ENCODE measurements at places on chromosomes 3 and 15. TPM values are rescaled to one million over a fixed set of nuclear protein-coding genes. Genes with fewer than 3 reads are reported as not detected.
A peak's percentile ranks its signal among the peaks of the same experiment; 100 is the strongest.

DNA sequence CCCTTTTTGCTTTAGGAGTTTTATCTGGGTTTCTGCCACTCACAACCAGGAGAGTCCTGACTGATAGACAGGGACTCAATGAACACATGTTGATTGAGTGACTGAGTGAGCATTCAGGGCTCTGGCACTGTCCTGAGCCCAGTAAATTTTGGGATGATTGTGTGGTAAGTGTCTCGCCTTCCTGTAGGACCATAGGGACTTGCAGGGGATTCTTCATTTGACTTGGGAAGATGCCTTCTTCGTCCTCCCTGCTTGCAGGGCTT, 22.3 kb upstream of the FLNB start:
- no peak for DNase-seq

GRCh38 chr15:56019060-56019793, 25.8 kb upstream of the NEDD4 start:
- DNase-seq = no peak

DNA sequence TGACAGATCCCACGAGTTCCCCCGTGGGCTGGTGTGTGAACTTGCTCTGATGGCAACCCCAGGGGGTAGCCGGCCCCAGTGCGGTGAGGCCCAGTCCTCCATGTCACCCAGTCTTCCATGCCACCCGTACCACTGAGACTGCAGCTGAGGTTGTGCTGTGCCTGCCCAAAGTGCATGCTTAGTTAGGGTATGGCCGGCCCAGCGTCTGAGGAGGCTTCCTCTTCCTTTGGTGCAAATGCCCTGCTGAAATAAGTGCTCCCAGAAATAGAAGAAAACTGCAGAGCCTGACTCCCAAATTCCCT, 31.5 kb downstream of the MGLL start:
- no peak for DNase-seq

- no peak for DNase-seq
Observed at GRCh38 chr3:9955067-9955502, 2.9 kb upstream of the PRRT3 start.

DNA sequence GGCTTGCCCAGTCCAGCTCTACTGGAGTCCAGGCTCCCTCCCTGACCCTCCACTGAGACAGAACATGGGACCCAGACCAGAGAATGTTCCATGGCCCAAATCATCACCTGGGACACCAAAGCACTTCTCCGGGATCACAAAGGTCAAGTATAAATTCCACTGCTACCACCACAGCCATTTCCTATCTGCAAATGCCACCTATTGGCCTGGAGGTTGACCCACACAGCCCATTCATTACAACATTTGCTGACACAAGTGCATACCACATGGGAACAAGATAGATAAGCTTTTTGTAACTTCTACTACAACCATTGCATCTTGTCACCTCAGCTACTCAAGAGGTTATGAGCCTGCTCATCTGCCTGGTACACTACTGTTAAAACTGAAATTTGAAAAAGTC, 126.8 kb upstream of the NECTIN3 start:
- no peak for DNase-seq

The HOMER2 gene
- total RNA-seq = 9.4 TPM

The CA12 gene
- total RNA-seq = not detected

DNA sequence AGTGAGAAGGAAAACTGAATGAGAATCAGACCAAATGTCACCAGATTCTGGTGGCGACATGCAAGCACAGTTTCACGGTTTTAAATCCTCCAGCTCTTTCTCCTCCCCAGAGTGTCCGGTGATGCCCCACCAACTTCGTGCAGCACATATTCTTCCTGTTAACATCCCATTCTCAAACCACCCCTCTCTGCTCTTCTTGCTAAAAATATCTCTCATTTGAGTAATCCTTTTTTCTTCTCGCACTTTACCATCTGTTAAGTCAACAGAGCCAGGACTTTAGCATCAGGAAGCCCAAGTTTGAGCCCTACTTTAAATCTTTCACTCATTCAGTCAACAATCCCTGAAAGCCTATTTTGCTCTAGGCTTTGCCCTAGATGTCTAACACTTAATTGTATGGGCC, 68.2 kb upstream of the VGLL4 start:
- DNase-seq = no peak

The UROC1 gene
- total RNA-seq = not detected

DNA sequence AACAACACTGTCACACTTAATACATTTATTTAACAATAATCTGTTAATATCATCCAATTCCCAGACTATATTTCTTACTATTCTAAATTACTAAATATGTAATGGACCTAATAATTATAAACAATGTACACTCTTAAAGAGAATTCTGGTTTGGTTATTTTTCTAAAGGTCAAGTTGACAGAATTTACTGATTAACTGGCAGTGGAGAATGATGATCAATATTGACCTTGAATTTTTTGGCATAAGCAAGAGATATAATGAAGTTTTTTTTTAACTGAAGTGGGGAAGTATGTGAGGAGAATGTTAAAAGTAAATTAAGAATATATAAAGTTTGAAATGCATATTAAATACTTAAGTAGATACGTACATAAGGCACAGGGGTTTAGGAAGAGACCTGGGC, 33.8 kb downstream of the BCHE start:
- no peak for DNase-seq

The NME9 gene
- total RNA-seq = not detected

GRCh38 chr3:145903472-145904013, 257.4 kb downstream of the PLOD2 start:
- no peak for DNase-seq

GRCh38 chr3:157131861-157132260, 28.1 kb downstream of the CCNL1 start:
- no peak for DNase-seq

- peak; percentile 70 for DNase-seq
Observed at GRCh38 chr3:52533623-52534280, at the start of gene NT5DC2. TSS of gene NT5DC2 (minus strand) at chr3:52533857. CDS start at chr3:52533737, 120 bp downstream.

The CCRL2 gene
- 1.9 TPM for total RNA-seq

GRCh38 chr15:70036585-70037291, 61.0 kb downstream of the TLE3 start:
- DNase-seq = no peak

DNA sequence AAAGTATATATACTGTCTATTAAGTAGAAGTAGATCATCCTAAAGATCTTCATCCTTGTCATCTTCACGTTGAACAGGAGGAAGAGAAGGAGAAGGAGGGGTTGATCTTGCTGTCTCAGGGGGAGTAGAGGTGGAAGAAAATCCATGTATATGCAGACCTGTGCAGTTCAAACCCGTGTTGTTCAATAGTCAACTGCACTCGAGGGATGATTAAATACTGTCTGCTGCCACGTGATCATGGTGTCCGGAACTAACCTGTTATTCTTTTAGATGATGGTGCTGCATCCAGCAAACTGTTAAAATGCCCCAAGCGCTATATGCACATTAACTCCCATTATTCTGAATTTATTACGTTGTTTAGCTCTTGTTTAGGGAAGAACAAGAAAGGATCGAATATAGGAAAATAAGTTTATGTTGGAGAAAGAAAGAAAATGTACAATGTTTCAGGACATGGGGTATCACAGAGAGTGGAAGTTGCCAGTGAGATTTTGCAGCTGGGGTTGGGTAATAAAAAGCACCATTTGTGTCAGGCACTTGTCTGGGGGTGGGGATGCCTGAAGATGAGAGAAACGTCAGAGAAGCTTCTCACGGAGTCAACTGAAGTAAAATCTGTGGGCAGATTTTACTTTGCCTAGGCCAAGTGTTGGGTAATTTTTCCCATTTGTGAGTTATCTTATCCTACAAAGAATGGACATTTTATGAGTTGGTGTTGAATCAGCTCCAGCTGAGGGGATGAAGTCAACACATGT, 229.2 kb downstream of the RYR3 start:
- DNase-seq = no peak

The GABRG3 gene
- total RNA-seq = not detected

GRCh38 chr3:94359996-94360395, 297.1 kb downstream of the NSUN3 start:
- no peak for DNase-seq

- no peak for DNase-seq
Observed at GRCh38 chr15:68365140-68365745, 66.7 kb downstream of the ITGA11 start.

The RARRES1 gene
- total RNA-seq = not detected

- no peak for DNase-seq
Observed at GRCh38 chr3:172848910-172849309, 98.4 kb downstream of the ECT2 start.

GRCh38 chr15:39313467-39313866, 267.4 kb upstream of the THBS1 start:
- no peak for DNase-seq

DNA sequence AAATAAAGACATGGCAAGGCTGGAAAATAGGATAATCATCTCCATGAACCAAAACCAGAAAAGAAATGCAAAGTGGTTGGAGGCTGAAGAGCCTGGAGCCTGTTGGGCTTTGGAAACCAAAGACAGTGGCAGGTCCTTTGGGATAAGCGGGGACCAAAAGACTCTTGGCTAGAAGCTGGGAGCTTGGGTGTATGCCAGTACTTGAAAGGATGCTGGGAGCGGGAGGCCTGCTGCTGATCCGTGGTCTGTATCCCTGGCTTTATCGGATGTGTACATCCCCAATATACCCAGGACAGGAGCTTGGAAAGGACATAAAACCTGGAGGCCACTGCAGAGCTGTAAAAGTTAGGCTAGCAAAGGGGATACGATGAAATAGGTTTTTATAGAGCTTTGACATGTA, 1.3 kb upstream of the CHRNB4 start:
- no peak for DNase-seq

GRCh38 chr3:66390013-66390412, 110.8 kb downstream of the LRIG1 start:
- DNase-seq = no peak

- no peak for DNase-seq
Observed at GRCh38 chr3:107328069-107328468, 49.2 kb upstream of the CCDC54 start.

- no peak for DNase-seq
Observed at GRCh38 chr15:58298879-58299850, 132.6 kb upstream of the LIPC start.

GRCh38 chr3:24119321-24119751, 174.2 kb downstream of the NR1D2 start:
- no peak for DNase-seq

- no peak for DNase-seq
Observed at GRCh38 chr15:43880406-43881194, 53.8 kb downstream of the WDR76 start.

The FANCD2OS gene
- not detected for total RNA-seq

DNA sequence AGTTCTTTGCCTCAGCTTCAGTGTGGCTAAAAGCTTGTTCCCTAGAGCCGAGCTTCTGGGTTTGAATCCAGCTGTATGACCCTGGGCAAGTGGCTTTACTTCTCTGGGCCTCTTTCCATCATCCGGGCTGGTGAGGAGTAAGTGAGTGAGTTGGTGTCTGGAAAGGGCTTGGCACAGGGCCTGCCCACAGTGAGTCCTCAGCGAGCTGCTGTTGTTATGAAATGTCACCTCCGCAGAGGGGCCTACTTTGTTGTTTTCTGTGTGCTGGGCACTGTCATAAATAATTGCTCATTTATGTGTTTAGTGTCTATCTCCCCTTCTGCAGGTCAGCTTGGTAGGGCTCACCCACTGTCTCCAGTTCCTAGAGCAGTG, 31.7 kb downstream of the SLC6A6 start:
- DNase-seq = no peak

DNA sequence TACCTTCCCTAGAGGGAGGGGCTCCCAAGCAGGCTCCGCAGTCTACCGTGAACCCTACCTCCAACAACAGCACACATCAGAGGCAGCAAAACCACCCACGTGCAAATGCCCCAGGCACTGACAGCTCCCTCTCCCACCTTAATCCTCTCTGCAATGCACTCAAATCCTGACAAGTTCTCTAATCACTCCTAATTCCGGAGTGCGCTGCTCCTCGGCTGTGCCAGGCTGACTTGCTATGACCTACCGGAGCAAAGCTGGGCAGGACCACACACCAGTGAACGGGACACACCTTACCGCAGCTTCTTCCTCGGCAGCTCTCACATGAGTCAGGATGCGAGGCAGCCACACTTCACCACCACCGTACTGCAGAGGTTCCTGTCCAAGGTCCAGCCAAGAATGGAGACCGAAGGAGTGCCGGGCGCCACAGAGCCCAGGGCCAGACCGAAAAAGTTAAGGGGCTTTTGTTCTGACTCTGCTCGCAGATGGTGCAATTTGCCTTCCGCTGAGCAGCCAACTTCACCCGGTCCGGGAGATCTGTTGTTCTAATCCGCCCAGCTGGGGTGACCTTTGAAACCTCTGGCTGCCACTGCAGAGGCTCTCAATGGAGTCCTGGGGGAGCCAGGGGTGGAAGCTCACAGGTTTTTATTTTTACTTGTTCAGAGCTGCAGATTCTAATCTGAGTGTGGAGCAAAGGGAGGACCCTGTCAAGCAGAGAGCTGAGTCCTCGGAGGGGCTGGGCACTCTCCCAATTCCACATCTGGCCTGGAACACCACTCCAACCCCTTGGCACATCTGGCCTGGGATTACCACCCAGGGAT, 84.4 kb downstream of the MYLK start:
- DNase-seq = no peak

GRCh38 chr3:15634671-15635070, 33.1 kb downstream of the BTD start:
- no peak for DNase-seq

The EOGT gene
- total RNA-seq = 14.4 TPM

DNA sequence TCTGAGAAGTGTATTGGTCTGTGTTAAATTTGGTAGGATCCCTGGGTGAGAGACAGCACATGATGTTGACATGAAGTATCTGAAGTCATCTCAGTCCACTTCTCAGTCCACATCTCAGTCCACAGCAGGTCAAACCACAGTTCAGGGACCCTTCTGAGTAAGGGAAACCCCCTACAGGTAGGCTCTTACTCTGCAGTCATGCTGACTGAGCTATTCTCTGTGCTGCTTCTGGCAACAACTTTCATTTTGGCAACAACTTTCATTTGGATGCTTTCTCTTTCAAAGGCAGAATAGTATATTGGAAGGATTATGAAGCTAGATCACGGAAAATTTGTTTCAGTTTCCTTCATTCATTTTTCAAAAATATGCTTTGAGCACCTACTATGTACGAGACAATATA, 178.2 kb upstream of the GOLIM4 start:
- no peak for DNase-seq

DNA sequence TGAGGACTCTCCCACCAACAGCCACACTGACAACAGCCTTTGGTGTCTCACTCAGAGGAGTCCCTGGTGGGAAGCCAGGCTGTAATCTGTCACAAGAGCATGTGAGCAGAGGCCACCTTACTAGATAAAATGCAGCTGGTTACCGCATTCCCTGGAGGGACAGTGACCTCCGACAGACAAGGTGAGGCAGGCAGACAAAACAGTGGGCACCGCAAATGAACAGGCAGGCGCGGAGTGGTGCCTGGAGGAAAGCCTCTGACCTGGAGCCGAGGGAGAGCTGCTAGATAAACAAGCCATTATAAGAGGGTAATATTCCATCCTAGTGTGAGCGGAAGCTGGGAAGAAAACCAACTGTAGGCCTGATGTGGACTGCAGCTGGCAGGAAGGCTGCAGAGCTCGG, 736.4 kb downstream of the FHIT start:
- DNase-seq = no peak

DNA sequence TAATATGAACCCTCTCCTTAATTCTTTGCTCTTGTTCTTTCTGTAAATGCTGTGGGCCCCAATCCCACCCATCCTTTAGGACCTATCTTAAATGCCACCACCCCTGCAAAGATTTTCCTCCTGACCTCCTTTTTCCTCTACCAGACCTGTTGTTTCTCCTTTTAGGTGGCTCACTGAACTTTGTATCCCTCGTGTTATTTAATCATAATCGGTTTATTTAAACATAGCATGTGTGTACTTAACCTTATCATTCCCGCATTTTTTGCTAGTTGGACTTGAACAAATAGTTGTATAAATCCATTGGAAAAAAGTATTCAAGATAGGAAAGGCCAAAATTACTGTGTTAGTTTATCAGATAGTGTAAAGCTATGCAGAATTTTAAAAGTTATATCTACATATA, 988 bp upstream of the NFKBIZ start:
- DNase-seq = no peak

The UTS2B gene
- 2.1 TPM for total RNA-seq

The ENTPD3 gene
- not detected for total RNA-seq

Measured in activated B cell treated with CpG ODN at 0.5 μM for 24 hours (primary cell).